ENCODE measurements at places on chromosomes 7 and 10.

- DNase-seq = no peak
These were observed 30.1 kb downstream of the INSIG1 start for GRCh38 chr7:155327590-155328320.

GRCh38 chr7:7256731-7257274, 74.5 kb downstream of the C1GALT1 start:
- no peak for DNase-seq

GRCh38 chr10:95739056-95739455, 16.9 kb upstream of the ENTPD1 start:
- no peak for DNase-seq

DNA sequence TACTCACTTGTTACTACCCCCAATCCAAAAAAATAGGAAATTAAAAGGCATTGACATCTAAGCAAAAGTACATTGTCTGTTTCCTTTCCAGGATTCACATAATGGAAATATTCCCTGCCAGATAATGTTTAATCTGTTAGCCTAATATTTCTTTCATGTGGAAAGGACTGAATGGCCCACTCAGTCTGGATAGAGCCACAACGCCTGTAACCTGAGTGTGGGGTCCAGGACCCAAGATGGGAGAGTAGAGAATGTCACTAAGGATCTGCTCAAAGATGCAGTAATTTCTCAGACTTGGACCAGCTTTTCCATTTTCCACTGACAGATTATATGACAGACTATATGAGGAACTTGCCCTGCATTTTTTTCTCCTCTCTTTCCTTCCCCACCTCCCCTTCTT, 1088.9 kb downstream of the KCNMA1 start:
- DNase-seq = no peak

- DNase-seq = no peak
These were observed 12.8 kb upstream of the GPR85 start for GRCh38 chr7:113099284-113099919.

GRCh38 chr10:76236356-76236755, 804.9 kb downstream of the LRMDA start:
- no peak for DNase-seq

DNA sequence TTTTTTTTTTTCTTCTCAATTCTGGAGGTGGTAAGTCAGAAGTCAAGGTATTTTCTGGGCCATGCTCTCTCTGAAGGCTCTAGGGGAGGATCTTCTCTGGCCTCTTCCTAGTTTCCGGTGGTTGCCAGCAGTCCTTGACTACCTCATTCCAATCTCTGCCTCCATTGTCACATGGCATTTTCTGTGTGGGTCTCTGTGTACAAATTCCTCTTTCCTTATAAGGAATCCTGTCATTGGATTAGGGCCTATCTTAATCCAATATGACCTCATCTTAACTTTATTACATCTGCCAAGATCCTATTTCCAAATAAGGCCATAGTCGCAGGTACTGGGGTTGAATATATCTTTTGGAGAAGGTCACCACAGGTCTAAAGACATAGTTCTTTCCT, 129.3 kb upstream of the PRR15 start:
- DNase-seq = no peak

DNA sequence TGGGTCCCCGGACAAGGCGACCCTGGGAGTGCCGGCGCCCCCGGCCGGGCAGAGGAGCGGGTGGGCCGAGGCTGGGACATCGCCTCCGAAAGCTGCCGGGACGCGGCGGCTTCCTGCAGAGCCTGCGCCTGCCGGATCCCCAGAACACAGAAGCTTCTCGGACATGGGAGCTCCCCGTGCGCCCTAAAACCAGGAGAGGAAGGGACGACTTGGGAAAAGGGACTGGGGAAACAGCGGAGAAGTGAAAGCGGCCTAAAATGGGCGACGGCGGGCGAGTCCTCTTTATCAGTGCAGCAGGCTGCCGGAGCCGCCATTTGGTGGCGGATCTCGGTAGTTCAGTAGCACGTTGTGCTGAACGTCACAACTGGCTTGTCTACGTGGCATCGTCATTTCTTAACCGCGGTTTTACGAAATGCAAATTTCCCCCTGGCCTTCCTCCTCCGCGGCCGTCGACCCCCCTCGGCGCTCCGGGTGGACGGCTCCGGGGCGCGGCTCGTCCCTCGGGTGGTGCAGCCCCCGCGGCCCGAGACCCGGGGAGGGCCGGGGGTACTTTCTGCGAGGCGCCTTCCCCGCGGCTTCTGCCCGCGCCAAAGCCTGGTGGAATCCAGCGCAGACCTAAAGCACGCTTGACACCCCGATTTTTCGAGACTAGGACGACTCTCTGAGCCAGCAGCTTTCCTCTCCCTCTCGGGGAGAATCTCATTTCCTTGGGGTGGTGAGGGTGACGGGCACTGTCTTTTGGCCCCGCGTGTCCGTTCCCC, 9.9 kb upstream of the SPAG6 start:
- no peak for DNase-seq

DNA sequence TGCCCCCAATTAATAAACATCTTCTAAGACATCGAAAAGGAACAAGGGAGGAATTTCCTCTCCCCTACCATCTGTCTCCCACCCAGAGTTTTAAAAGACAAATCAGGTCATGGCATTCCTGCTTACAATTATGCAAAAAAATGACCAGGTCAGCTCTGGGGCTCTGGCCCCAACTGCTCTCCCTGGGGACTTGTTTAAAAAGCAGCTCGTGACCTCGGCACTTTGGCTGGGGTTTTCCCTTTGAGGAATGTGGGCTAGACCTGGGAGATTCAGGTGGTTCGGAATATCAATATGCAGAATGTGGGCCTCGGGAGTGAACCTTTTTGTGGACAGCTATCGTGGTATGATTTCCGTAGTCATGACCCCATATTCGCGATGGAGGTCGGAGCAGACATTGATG, 648 bp upstream of the RADIL start:
- DNase-seq = no peak
